Stimulated activated CD4-positive, alpha-beta T cell treated with anti-CD3 and anti-CD28 coated beads, TNF-alpha, amount 100 ng/mL, for 4 hours (primary cell): ENCODE measurements at places on chromosomes 5 and 9.

DNA sequence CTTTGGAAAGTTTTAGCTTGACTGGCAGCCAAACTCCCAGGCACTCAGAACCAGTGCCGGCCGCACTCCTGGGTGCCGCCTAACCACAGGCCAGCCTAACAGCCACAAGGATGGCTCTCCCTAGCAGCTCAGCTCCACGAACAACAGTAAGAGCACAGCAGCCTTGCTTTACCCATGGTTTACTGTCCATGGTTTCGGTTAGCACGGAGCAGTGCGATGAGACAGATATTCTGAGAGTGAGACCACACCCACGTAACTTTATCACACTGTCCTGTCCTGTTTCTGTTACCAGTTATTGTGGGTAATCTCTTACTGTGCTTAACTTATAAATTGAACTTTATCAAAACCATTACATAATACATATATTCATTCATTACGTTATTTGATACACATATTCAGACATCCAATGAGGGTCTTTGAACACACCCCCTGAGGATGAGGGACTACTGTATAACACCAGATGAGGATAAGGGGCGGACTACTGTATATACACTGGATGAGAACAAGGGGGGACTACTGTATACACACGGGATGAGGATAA is 12.4 kb downstream of the CLPTM1L start:
- DNase-seq = no peak

DNA sequence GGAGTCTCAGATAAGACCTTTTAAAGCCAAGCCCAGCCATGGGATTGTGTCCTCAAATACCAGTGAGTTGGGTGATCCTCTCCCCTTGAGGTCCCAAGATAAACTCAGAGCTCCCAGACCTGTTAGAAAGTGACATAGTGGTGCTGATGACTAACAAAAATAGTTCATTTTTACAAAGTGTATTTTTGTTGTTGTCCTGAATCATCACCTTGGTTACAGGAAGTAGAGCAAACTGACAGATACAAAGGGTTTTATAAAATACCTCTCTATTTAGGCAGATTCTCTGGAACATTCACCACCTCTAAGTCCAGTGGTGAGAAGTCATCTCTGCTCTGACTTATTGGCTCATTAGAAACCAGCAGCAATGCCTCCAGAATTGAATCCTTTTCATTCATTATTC is 259.3 kb downstream of the CEMIP2 start:
- no peak for DNase-seq

GRCh38 chr9:37152365-37152764 is 32.0 kb downstream of the ZCCHC7 start:
- no peak for DNase-seq

GRCh38 chr9:74096420-74096819 is 400.7 kb upstream of the RORB start:
- no peak for DNase-seq

- no peak for DNase-seq
These were observed 248.6 kb upstream of the KLF4 start for GRCh38 chr9:107737987-107738743.

DNA sequence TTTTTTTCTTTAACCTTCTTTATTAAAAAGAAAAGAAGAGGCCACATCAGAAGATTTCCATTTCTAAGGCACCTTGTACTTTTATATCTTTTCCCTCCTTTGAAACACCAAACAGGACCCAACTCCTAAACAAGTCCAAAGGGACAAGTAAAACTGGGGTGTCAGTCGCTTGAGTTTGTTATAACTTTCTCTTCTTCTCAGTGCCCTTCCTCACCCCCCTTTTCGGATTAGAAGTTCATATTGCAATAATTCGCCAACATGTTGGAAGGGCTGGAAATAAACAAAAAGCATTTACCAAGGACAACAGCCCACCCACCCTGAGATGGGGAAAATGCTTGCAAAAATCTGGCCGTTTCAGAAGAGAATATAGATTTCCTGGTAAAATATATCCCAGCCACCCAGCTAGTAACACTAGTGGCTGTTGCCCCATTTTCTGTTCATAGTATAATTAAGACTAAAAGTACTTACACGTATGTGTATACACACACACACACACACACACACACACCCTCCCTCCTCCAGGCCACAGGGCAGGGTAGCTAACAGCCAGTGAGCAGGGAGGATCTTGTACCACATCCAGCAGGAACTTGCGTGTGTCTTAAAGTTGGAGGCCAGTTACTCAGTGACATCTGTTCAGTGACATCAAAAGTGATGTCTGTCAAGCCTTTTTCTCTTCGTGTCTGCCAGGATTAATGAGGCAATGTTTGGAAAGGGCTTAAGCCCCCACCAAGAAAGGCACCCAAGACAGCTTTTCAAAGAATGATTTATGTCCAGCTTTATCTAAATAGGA is 149.1 kb upstream of the KLF4 start:
- DNase-seq = no peak

DNA sequence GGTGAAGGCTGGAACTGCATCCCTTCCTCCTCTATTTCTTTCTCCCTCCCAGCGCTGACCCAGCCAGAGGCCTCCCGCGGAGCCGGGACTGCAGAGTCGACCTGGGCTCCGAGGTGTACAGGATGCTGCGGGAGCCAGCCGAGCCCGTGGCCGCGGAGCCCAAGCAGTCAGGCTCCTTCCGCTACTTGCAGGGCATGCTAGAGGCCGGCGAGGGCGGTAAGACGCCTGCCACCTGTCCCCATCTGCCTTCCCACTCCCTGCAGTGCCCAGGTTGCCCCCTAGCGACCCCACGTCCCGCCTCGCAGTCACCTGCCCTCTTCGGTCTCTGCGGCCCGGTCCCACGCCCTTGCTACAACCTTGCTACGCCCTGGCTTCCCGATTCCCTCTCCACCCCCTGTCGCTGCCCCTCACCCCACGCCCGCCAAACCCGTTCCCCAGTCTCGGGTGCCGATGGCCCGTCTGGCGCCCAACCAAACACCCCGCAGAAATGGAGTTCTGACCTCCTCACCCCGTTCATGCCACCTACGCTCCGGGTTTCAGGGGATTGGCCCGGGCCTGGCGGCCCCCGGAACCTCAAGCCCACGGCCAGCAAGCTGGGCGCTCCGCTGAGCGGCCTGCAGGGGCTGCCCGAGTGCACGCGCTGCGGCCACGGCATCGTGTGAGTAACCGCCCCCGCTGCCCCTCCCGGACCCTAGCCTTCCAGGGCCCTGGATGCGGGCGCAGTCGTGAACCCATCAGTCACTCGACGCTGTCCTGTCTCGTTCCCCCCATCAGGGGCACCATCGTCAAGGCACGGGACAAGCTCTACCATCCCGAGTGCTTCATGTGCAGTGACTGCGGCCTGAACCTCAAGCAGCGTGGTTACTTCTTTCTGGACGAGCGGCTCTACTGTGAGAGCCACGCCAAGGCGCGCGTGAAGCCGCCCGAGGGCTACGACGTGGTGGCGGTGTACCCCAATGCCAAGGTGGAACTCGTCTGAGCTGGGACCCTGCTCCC is 14.1 kb downstream of the PDLIM4 start:
- no peak for DNase-seq

DNA sequence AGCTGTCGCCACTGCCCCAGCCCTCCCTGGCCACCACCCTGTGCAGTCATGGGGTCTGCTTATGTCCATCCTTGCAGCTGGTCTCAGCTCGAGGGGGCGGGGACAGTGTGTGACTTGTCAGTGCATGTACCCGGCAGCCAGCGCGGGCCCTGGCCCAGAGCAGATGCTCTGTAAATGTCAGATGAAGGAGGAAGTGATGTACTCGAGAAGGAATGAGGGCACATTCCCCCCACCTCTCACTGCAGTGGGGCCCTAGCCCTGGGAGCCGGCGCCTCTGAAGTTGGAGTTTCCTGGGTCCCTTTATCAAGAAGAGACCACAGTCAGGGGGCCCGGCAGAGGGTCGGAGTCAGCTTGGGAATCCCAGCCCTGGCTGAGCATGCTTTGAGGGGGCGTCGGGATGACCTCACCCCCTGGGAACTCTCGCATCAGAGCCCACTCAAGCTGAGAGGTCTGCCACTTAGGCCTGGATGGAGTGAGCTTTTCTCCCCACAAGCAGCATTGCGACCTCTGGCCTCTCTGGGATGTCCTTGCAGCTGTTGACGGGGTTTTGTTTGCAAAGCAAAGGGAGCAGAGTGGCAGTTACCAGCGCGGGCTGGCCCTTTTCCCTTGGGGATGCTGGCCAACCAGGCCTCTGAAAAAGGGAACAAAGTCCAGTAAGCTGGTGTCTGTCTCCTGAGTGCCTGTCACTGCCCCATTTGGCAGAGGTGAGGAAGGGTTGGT is 19.0 kb downstream of the NEURL1B start:
- no peak for DNase-seq

DNA sequence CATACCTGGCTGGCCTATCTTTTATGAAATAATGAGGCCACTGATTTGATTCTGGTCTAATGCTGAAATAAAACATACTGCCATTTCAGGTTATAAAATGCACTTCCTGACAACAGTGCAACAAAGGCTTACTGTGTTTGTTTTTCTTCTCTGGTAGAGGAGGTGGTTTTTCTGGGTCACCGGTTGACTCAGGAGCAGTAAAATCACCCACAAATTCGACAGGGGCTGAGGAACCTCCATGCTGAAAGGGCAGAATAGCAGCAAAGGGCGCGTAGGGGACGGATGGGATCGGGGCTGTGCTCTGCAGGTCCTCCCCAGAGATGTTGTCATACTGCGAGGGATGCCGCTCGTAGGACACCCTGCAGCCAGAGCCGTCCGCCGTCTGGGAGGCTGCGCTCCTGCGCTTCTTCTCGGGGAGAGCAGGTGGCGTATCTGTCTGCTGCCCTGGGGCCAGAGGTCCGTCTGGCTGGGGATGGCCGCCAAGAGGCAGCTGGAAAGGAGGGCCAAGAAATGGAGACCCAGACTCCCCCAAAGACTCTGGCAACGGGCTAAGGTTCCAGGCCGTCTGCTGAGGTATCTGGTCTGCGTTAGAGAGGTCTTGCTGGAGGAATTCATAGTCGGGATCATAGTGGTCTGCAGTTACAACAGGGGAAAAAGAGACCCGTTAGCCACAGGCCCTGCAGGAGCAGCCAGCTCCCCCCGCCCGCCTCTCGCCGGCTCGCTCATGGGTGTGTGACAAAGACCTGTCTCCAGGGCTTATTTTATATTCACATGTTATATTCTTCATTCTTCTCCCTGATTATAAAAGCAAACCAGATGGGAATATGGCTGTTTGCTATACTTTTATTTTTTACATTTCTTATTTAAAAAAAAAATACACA is 80.7 kb downstream of the PRRT1B start:
- DNase-seq = no peak

- no peak for DNase-seq
These were observed 305.2 kb downstream of the EFNA5 start for GRCh38 chr5:107365320-107366109.

DNA sequence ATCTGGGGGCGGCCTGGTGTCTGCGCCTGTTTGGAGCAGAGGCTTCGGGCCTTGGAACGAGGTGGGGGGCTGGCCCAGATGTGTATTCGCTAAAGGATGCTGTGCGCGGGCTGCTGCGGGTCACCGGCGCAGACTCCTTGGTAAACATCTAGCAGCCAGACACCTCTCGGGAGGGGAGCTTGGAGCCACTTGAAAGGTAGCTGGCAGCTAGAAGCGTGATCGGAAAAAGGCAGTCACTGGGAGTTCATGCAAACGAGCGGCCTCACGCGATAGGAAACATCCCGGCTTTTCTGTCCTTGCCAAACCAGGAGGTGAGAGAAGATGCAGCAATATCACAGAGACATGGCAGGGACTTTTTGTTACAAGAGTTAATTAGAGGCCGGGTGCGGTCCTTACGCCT is 8.1 kb downstream of the LAMC3 start:
- DNase-seq = no peak

- DNase-seq = no peak
These were observed 5.1 kb downstream of the CAMK4 start for GRCh38 chr5:111229221-111229835.

- no peak for DNase-seq
These were observed 124.5 kb downstream of the EDIL3 start for GRCh38 chr5:84260140-84260539.

DNA sequence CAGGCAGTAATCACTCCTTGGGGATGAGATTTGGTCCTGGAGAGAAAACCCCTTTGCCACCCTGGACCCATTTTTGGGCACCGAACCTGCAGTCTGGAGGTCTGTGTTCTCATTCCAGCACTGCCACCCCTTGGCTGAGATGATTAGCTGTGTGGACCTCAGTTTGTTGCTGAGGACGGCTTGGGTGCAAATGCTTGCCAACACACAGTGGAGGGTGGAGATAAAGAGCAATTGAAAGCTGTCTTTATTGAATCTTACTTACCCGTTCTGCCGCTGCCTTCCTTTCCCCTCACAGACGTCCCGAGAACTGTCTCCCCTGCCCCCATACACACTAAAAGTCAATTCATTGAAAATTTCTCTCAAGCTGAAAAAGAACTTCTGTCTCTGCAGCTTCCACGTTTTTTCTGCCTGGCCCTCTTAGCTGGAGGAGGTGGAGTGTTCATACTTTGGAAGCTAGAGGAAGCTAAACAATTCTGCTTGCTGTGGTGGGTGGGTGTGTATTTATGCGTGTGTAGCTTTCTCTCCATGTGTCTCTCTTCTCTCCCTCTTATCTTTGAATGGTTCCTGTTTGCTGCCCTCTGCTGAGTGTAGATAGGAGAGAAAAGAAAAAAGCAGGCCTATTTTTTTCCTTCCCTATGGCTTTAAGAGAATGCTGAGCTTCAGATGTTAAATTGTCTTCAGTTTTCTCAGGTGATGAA is 6.6 kb downstream of the GALNT10 start:
- DNase-seq = no peak

DNA sequence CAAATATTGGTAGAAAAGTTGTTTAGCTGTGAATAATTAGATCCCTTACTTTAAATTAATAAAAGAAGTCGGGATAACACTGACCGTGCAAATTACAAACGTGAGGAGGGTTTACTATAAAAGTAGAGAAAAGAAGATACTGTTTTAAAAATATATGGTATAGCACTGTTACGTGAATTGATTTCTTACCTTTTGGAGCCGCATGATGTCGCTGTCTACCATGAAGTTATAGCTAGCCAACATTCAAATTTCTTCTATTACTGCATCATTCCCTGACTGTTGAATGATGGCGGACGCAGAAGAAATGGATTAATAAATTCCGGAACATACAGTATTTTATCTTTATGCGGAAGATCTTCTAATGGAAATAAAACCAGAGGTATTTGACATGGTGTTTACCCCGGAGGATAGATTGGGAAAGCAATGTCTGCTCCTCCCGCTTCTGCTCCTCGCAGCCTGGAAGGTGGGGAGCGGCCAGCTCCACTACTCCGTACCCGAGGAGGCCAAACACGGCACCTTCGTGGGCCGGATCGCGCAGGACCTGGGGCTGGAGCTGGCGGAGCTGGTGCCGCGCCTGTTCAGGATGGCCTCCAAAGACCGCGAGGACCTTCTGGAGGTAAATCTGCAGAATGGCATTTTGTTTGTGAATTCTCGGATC is at the start of gene PCDHA6:
Gene PCDHA6 (plus strand): TSS at position 257 of the 658 bp plus-strand sequence. CDS start 132 bp downstream, at position 389.
- no peak for DNase-seq

- no peak for DNase-seq
These were observed 167.6 kb upstream of the MAP1B start for GRCh38 chr5:71939452-71940230.
